ENCODE measurements at places on chromosomes 6 and 20. TPM values are rescaled to one million over a fixed set of nuclear protein-coding genes. Genes with fewer than 3 reads are reported as not detected.

- H3K36me3 ChIP-seq = no peaks in the 10 kb centered on the region
- H3K4me3 ChIP-seq = peak within 1 kb of the TSS; percentile 96
- H3K4me1 ChIP-seq = peaks cover 13% of the 10 kb centered on the region
- H3K27me3 ChIP-seq = no peaks in the 10 kb centered on the region
- peak within 1 kb of the TSS; percentile 63 for H3K27ac ChIP-seq
Observed at GRCh38 chr6:99568103-99568933, at the start of gene CCNC. CCNC (minus strand) TSS chr6:99568660; CDS start chr6:99568527, 133 bp downstream.

- H3K4me3 ChIP-seq = no peak overlapping the region
- H3K27ac ChIP-seq = no peak overlapping the region
- H3K36me3 ChIP-seq = no peaks in the 10 kb centered on the region
Observed at GRCh38 chr6:33126101-33126714, 50.4 kb downstream of the HLA-DPB1 start.

Gene TRIM15
- not detected for total RNA-seq

Gene CCM2L
- total RNA-seq = 12.4 TPM

DNA sequence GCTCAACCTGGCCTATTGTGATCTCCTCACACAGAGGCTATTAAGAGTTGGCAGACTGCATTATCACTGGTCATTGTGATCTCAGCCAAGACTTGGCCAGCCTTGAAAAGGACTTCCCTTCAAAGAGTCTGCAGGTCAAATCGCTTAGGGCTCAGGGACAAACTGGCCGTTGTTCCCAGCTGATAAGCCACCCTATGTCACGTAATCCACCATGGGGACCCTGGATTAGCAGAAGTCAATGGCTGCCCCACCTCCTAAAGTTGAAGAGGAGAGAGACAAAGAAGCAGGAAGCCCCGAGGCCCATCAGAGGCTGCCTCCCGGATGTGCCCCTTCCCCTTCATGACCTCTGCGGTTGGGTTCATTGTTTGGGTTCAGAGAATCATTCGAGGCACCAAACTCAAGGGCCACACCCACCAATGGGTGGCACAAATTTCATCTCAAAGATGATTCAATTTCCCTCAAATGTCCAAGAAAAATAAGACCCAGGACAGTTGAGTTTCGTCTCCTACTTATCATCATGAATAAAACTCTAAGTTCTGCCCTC is 56.6 kb downstream of the BPIFB1 start:
- no peaks in the 10 kb centered on the region for H3K4me1 ChIP-seq
- no peak for DNase-seq
- H3K27ac ChIP-seq = no peak overlapping the region
- H3K27me3 ChIP-seq = no peaks in the 10 kb centered on the region
- H3K36me3 ChIP-seq = no peaks in the 10 kb centered on the region
- H3K4me3 ChIP-seq = no peak overlapping the region

GRCh38 chr6:44742201-44742600 is 354.7 kb downstream of the CDC5L start:
- no peaks in the 10 kb centered on the region for H3K4me1 ChIP-seq
- no peaks in the 10 kb centered on the region for H3K36me3 ChIP-seq
- no peak for DNase-seq

DNA sequence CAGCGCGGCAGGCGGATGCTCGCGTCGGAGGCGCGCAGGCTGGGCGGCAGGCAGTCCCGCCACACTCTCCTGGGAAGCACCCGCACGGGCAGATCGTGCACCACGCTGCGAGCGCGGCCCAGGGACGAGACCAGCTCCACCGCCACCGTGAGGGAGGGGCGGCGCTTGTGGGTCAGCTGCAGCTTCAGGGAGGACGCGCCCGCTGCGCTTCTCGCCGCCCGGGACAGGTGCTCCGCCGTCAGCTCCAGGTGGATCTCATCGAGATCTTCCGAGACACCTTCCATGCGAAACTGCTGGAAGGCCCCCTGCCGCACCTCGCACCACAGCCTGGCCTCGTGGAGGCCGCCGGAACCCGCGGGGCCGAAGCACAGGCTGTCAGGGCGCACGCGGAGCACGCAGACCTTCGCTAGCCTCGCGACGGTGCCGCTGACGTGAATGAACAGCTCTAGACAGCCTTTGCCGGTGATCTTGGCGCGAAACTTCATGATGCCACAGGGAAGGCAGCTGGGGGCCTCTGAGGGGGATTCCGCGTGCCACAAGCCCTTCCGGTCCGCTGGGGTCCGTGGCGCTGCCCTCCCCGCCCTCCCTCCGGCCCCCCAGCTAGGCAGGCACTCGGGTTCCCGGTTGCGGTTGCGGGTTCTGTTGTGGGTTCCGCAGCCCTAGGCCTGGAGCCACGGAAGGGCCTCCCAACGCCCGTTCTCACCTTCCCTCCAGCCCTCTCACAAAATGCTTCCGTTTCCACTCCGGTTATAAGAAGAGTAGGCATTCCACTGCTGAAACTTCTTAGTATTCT is at the start of gene HUS1B:
Gene HUS1B, minus strand, starts transcription at position 641 of the 793 bp plus-strand sequence. Its CDS starts 156 bp downstream, at position 485.
- no peak for DNase-seq
- H3K27ac ChIP-seq = no peak within 1 kb of the TSS

DNA sequence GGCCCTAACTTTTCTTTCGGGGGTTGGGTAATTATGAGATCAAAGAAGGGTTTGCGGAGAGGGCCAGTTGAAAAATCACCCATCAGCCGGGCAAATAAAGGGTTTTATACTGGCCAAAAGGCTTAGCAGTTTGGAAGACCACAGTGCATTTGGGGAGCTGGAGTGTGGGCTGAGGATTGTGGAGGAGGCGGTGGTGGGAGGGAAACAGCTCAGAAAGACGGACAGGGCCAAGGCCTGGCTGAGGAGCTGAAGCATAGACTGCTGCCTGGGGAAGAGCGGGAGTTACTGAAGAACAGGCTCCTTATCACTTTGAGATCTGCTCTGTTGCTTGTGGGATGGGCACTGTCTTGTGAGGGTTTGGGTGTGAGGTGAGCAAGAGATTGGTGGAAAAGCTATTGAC is 144.2 kb downstream of the CARMIL1 start:
- H3K27ac ChIP-seq = no peak overlapping the region
- H3K4me3 ChIP-seq = no peak overlapping the region
- no peaks in the 10 kb centered on the region for H3K4me1 ChIP-seq
- peaks cover 1% of the 10 kb centered on the region for H3K27me3 ChIP-seq

GRCh38 chr6:56688521-56688920 is 45.8 kb upstream of the DST start:
- H3K4me1 ChIP-seq = peaks cover 30% of the 10 kb centered on the region
- no peak for DNase-seq
- H3K36me3 ChIP-seq = no peaks in the 10 kb centered on the region
- no peak overlapping the region for H3K27ac ChIP-seq
- H3K4me3 ChIP-seq = no peak overlapping the region

Gene ME1
- 29.3 TPM for total RNA-seq

DNA sequence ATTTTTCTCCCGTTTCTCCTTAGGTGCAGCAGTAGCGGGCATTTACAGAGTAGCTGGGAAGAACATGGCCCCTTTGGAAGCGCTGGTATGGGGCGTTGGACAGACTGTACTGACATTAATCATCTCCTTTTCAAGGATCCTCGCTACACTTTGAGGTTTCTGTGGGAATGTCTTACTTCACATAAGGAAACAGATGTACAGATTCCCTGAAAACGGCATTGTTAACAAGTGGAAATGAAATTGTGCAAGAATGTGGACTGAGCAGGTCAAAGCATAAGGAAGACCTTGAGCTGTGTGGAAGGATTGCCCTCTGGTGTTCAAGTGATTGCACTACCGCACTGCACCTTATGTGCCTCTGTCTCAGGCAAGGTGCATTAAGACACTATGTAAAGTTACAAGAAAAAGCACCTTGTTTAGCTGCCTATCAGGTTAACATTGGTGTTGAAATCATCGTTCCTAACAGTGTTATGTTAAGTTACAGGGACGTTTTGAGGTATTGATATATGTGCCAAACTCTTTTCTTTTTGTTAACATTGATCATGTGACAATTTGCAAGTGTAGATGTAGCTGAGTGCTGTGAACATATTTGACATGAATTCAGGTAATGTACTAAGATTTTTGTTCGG is 38.0 kb downstream of the TMEM170B start:
- DNase-seq = peak; percentile 84
- H3K36me3 ChIP-seq = no peaks in the 10 kb centered on the region
- H3K27me3 ChIP-seq = no peaks in the 10 kb centered on the region
- H3K4me1 ChIP-seq = peaks cover 3% of the 10 kb centered on the region
- peak overlapping the region; percentile 32 for H3K4me3 ChIP-seq

Gene CDKAL1
- total RNA-seq = 20.5 TPM

GRCh38 chr20:6665621-6666355 is 101.7 kb upstream of the BMP2 start:
- DNase-seq = no peak
- peaks cover 18% of the 10 kb centered on the region for H3K4me1 ChIP-seq
- no peaks in the 10 kb centered on the region for H3K36me3 ChIP-seq
- H3K27me3 ChIP-seq = no peaks in the 10 kb centered on the region
- H3K27ac ChIP-seq = no peak overlapping the region

- no peak for DNase-seq
- no peaks in the 10 kb centered on the region for H3K27me3 ChIP-seq
- H3K27ac ChIP-seq = no peak overlapping the region
- no peaks in the 10 kb centered on the region for H3K36me3 ChIP-seq
- no peak overlapping the region for H3K4me3 ChIP-seq
Observed at GRCh38 chr6:119609865-119610264, 260.3 kb upstream of the MAN1A1 start.

Gene HDGFL1
- not detected for total RNA-seq

- no peaks in the 10 kb centered on the region for H3K36me3 ChIP-seq
- no peak overlapping the region for H3K4me3 ChIP-seq
- H3K27ac ChIP-seq = no peak overlapping the region
Observed at GRCh38 chr6:122372647-122373046, 26.8 kb upstream of the HSF2 start.

- no peaks in the 10 kb centered on the region for H3K27me3 ChIP-seq
- no peaks in the 10 kb centered on the region for H3K36me3 ChIP-seq
- no peak overlapping the region for H3K27ac ChIP-seq
- H3K4me1 ChIP-seq = peaks cover 17% of the 10 kb centered on the region
Observed at GRCh38 chr20:62590309-62591121, 51.8 kb upstream of the SLCO4A1 start.

DNA sequence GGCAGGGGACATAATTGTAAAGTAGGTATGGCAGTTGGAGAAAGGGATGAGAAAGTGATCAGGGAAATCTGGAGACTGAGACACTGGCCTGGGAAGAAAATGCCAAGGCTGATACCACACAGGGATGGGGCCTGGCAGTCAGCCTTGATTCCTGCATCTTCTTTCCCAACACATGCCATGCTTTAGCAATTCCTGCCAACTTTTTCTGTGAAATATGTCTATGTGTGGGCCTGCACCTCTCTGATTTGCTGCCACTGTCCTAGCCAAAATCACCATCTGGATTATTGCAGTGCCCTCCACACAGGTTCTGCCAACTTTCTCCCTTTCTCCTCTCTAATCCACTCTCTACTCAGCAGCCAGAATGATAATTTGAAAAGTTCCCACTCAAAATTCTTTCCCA is 759.8 kb upstream of the CITED2 start:
- peaks cover 10% of the 10 kb centered on the region for H3K4me1 ChIP-seq
- H3K27ac ChIP-seq = no peak overlapping the region
- no peaks in the 10 kb centered on the region for H3K36me3 ChIP-seq
- no peaks in the 10 kb centered on the region for H3K27me3 ChIP-seq
- DNase-seq = no peak
- H3K4me3 ChIP-seq = no peak overlapping the region

Gene POLR3F
- total RNA-seq = 10.2 TPM

GRCh38 chr20:52004715-52005114 is 186.9 kb downstream of the ZFP64 start:
- no peak overlapping the region for H3K4me3 ChIP-seq
- peaks cover 17% of the 10 kb centered on the region for H3K4me1 ChIP-seq
- H3K36me3 ChIP-seq = no peaks in the 10 kb centered on the region
- H3K27me3 ChIP-seq = no peaks in the 10 kb centered on the region

- H3K27me3 ChIP-seq = no peaks in the 10 kb centered on the region
- peaks cover 25% of the 10 kb centered on the region for H3K4me1 ChIP-seq
- H3K27ac ChIP-seq = no peak overlapping the region
Observed at GRCh38 chr6:21937466-21937865, 343.9 kb downstream of the SOX4 start.

DNA sequence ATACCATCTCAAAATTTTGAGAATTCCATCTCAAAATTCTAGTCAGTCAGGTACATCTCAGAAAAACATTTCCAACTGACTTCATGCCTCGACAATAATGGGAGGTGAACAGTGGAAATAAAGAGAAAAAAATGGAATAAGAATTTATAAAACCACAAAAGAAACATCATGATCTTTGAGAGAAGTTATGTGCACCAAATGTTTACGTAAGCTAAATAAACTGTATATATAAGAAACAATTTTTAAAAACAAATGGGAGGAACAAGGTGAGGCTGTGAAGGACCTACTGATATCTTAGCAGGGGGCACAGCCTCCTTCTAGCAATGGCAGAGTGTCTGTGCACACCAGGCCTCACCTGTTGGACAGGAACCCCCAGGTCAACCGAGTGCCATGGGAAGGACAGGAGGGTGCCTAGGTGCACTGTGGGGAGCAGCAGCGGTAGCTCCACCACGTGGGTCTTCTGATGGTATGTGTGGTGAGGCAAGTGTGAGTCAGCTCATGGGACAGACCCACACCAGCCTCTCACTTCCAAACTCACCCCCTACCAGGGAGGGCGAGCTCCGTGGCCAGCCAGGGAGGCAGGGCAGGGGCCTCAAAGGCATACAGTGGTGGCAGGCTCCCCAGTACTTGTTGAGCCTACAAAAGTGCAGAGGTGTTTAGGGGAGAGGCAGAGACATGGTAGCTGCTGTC is 23.2 kb downstream of the DIDO1 start:
- DNase-seq = no peak
- H3K27me3 ChIP-seq = no peaks in the 10 kb centered on the region
- peaks cover 33% of the 10 kb centered on the region for H3K36me3 ChIP-seq
- no peaks in the 10 kb centered on the region for H3K4me1 ChIP-seq
- H3K27ac ChIP-seq = no peak overlapping the region

- H3K4me3 ChIP-seq = no peak overlapping the region
- no peaks in the 10 kb centered on the region for H3K36me3 ChIP-seq
- no peaks in the 10 kb centered on the region for H3K4me1 ChIP-seq
- no peak overlapping the region for H3K27ac ChIP-seq
- no peaks in the 10 kb centered on the region for H3K27me3 ChIP-seq
- DNase-seq = no peak
Observed at GRCh38 chr20:60283281-60283680, 325.1 kb downstream of the CDH26 start.

DNA sequence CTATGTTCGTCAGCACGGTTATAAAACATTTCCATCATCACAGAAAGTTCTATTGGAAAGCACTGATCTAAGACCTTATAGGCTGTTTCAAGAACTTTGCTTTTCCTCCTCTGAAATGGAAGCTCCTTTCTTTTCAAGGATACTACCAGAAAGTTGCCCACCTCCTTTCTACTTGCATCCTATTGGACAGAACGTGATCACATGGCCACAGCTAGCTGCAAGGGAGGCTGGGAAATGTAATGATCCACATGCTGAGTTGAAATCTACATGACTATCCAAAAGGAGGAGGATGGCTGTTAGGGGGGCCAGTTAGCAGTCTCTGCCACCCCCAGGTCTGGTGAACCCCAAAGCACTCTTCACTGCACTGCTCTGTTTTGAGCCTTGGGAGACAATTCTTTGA is 3.3 kb downstream of the SFTA2 start:
- no peak overlapping the region for H3K4me3 ChIP-seq
- no peaks in the 10 kb centered on the region for H3K27me3 ChIP-seq
- H3K36me3 ChIP-seq = peaks cover 18% of the 10 kb centered on the region
- H3K27ac ChIP-seq = no peak overlapping the region
- DNase-seq = no peak
- H3K4me1 ChIP-seq = no peaks in the 10 kb centered on the region

Data from endothelial cell of umbilical vein (primary cell).